Activated CD4-positive, alpha-beta memory T cell treated with anti-CD3 and anti-CD28 coated beads for 36 hours (primary cell): ENCODE measurements at places on chromosomes 2 and 18.

- DNase-seq = no peak
Observed at GRCh38 chr2:23916727-23917405, 10.1 kb downstream of the ATAD2B start.

DNA sequence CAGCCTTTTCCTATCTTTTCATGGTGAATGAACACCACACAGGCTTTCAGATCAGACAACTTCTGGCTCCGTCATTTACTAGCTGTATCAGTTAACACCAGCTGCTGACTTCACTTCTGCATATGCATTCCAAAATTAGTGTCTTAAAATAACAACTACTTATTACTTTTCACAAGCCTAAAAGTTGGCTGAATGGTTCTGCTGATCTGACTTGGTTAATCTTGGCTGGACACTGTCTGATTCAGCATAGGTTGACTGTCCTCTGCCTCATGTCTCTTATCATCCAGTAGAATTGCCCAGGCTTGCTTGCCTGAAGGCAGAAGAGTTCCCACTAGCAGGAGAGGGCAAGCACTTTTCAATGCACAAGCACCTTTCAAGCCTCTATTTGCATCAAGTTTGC is 72.7 kb downstream of the MARCHF4 start:
- DNase-seq = no peak

DNA sequence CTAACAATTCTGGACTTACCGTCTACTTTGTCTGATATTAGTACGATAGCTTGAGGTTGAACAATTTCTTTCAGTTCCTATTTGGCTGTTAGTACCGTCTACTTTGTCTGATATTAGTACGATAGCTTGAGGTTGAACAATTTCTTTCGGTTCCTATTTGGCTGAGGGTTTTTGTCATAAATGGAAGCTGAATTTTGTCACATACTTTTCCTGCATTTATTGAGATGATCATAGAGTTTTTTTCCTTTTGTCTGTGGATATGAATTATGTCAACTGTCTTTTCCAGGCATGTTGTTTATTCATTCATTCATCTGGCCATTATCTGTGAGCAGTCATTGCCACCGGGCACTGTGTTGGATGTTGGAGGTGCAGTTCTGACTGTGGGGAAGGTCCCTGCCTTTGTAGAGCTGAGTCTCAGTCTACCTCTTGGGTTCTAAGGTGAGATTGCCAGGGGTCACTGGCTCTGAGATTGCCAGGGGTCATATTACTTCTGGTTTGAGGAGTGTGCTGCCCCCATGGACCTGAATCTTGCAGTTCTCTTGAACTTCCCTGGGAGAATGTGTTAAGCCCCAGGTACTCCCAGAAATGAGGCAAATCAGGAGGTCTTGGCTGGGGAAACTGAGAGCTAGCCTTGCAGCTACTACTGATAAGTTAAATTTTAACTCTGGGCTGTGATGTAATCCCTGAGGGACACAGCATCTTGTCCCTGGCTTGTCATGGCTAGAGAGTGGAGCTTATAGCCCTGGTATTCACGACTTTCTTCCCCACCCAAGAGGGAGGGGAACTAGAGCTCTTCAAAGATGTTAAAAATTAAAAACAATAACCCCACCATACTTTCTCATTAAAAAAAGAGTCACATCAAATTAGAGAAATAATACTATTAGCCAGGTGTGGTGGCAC is 89.1 kb upstream of the MBOAT2 start:
- no peak for DNase-seq

DNA sequence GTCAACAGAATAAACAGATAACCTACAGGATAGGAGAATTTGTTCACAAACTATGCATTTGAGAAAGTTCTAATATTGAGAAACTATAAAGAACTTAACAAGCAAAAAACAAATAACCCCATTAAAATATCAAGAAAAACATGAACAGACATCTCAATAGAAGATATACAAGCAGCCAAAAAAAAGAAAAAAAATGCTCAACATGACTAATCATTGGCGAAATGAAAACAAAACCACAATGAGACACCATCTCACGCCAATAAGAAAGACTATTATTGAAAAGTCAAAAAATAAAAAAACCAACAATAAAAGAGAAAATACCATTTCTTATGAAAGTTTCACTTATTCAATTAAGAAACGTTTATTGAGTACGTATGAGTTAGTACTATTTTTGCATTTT is 800.5 kb downstream of the CBLN2 start:
- no peak for DNase-seq

DNA sequence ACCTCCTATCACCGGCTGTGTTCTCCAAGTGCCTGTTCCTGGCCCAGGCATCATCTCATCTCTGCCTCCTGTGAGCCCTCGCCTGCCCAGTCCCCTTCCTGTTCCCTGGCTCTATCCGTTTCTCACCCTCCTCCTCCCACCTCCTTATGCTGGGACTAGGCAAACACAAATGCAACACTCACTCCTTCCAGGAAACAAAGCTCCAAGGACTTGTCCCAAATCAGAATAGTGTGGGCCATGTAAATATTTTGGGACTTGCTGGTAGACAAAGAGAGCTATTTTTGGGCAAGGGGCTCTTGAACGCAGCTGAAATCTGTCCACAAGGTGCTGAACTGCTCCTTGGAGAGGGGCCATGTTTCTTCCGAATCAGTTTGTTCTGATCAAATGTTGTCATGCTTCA is 25.3 kb downstream of the MBP start:
- DNase-seq = no peak

GRCh38 chr18:6478121-6478520 is 63.4 kb upstream of the L3MBTL4 start:
- no peak for DNase-seq

- no peak for DNase-seq
Observed at GRCh38 chr2:70936165-70936978, 672 bp downstream of the ATP6V1B1 start.
